ENCODE measurements at places on chromosomes 1 and 21.

DNA sequence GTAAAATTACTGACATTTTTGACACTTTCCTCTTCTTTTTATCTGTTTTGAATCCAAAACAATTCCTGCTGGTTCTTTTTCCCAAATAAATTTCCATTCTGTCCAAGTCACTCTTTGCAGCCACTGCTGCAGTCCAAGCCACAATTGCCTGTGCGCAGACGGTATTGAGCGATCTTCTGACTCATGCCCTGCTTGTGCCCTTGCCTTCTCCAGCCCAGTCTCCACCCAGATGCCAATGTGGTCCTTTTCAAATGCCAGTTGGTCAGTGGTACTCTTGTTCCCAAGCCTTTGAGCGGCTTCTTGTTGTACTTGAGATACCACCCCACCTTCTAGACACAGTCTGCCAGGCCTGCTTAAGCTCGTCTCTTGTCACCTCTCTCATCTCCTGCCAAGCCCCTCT lies 78.9 kb downstream of the CAMTA1 start:
- DNase-seq = no peak

GRCh38 chr1:248862695-248862997 lies 3.8 kb upstream of the ZNF692 start:
- DNase-seq = no peak

- DNase-seq = no peak
These were observed 28.5 kb upstream of the FGGY start for GRCh38 chr1:59268406-59268805.

DNA sequence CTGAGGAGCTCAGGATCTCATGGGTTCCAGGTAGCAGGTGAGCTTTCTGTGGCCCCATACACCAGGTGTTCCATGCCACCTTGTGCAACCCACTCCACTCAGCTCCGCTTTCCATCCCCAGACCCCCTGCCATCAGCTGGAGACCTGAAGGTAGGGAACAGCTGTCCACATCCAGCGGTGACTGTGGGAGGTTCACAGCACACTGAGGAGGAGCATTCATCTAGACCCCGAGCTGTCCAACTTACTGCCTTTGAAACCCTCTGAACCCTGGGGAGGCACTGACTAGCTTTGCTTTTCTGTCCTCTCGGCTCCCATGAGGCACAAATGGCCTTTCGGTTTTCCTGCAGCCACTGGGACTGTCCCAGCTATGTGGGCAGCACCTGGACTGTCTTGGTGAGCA lies 27.9 kb upstream of the ABCG1 start:
- DNase-seq = no peak

GRCh38 chr1:108712606-108713150 lies at the start of gene FNDC7:
FNDC7 (plus strand) TSS chr1:108712908; CDS start chr1:108712934, 26 bp downstream.
- DNase-seq = no peak

DNA sequence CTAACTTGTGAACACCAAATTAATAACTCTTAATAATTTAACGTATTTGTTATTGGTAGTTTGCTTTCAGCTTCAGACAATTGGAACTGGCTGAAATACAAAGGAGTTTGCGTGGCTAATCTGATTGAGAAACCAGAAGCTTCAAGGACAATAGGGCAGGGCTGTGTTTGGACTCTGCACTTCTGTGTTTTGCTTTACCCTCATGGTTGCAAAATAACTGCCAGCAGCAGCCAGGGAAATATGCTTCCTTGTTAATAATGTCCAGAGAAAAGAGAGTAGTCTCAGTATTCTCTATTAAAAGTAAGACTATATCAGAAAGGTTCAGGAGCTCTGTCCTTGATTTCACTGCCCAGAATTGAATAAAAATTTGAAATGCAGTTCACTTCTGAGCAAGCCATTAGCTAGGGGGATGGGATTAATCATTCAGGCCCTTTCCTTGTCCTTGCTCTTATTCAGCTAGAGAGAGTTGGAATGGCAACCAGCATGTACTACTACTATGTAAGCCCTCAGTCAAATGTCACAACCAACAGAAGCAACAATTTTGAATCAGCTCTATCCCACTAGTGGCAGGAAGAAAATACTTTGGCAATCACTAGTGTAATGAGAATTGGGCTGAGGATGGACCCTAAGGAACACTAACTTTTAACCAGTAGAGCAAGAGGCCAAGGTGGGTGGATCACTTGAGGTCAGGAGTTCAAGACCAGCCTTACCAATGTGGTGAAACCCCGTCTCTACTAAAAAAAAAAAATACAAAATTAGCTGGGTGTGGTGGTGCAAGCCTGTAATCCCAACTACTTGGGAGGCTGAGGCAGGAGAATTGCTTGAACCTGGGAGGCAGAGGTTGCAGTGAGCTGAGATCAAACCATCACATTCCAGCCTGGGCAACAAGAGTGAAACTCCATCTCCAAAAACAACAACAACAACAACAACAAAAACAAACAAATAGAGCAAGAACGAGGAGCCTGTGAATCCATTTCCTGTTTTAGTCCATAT lies 76.8 kb downstream of the POU2F1 start:
- no peak for DNase-seq

- no peak for DNase-seq
These were observed 83.2 kb upstream of the PPM1J start for GRCh38 chr1:112798292-112798691.

DNA sequence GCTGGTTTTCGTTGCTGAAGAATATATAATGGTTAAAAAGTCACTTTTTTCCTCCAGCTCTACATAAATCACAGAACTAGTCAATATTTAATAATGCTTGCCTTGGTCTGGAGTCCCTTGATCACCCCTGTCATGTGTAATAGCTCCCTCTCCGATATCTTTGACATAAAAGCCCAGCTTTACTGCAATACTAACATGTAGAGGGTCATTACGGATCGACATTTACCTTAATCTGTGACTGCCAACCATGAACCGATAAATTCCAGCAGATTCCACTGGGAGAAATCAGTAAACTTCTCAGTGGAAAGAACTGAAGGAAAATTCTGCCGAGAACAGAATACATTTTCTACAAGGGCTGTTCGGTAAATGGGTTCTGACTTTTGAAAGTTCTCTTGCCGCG lies 396.5 kb downstream of the KCTD3 start:
- DNase-seq = no peak

DNA sequence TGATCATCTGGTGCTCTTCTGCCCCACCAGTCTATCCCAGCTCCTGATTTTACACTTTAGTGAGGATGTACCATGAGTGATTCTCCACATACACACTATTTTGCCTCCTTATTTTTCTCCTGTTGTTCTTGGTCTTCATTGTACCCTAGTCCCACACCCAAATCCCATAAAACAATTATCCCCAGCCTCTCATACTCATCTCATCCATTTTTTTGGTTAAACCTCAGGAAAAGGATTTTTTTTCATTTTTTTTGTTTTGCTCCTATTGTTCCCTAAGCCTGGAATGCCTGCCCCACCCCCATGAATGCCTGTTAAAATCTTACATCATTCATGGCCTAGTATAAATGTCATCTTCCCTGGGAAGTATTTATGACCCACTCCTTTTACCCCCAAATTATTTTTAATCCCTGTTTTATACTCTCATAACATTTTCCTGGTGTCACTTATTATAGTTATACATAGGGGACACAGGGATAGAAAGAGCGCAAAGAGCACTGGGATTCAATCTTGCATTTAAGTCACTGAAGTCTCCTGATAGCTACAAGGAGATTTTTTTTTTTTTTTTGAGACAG lies 4.9 kb upstream of the LINGO4 start:
- DNase-seq = no peak

GRCh38 chr1:85884372-85885035 lies 176.3 kb upstream of the ZNHIT6 start:
- no peak for DNase-seq

GRCh38 chr1:6370006-6370405 lies 23.6 kb downstream of the ACOT7 start:
- DNase-seq = no peak

- no peak for DNase-seq
These were observed 97.6 kb downstream of the NOS1AP start for GRCh38 chr1:162166917-162167615.

GRCh38 chr21:45088729-45089128 lies 14.3 kb downstream of the ADARB1 start:
- DNase-seq = no peak

GRCh38 chr1:84504580-84505492 lies 1.4 kb upstream of the SPATA1 start:
- DNase-seq = no peak

- DNase-seq = no peak
These were observed 8.6 kb downstream of the JAM2 start for GRCh38 chr21:25647647-25648046.

GRCh38 chr1:4584449-4584848 lies 70.0 kb upstream of the AJAP1 start:
- DNase-seq = no peak

DNA sequence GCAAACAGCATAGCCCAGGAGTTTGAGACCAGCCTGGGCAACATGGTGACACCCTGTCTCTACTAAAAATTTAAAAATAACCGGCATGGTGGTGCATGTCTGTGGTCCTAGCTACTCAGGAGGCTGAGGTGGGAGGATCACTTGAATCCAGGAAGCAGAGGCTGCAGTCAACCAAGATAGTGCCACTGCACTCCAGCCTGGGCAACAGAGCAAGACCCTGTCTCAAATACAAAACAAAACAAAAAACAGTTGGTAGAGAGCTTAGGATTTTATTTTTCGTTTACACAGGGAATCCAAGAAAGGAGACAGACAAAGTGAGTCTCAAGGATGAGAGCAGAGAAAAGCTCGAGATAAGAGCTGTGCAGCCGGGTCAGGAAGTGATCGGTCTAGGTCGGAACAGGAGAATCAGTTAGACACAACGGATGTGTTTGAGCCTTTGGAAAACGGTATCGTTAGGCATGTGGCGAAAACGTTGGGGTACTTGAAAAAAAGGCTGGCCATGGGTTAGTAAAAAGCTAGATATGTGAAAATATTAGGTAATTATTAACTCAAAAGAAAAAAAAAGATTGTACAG lies 1.7 kb upstream of the MIB2 start:
- DNase-seq = no peak

GRCh38 chr21:42040411-42041180 lies 30.4 kb upstream of the ZBTB21 start:
- no peak for DNase-seq

- no peak for DNase-seq
These were observed 439.3 kb downstream of the USP25 start for GRCh38 chr21:16169102-16169511.

- no peak for DNase-seq
These were observed 10.2 kb upstream of the DMRTB1 start for GRCh38 chr1:53449021-53449420.

GRCh38 chr1:219958875-219959417 lies 30.6 kb upstream of the SLC30A10 start:
- no peak for DNase-seq

DNA sequence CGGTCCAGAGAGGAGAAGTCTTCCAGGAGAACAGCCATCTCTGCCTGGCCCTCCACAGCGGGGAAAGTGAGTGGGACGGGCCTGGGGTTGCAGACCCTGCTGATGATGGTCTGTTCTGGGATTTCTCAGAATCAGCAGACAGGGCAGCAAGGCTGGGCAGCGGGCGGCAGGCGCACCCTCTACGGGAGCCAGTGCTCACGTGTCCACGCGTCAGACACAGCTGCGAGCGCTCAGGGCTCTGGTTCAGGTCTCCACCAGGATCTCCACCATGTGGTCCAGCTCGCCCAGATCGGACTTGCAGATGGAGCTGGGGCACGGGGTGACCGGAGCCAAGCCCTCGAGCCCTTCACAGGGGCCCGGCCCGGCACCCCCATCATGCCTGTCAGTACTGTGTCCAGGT lies 5.5 kb downstream of the CLCA4 start:
- DNase-seq = no peak

DNA sequence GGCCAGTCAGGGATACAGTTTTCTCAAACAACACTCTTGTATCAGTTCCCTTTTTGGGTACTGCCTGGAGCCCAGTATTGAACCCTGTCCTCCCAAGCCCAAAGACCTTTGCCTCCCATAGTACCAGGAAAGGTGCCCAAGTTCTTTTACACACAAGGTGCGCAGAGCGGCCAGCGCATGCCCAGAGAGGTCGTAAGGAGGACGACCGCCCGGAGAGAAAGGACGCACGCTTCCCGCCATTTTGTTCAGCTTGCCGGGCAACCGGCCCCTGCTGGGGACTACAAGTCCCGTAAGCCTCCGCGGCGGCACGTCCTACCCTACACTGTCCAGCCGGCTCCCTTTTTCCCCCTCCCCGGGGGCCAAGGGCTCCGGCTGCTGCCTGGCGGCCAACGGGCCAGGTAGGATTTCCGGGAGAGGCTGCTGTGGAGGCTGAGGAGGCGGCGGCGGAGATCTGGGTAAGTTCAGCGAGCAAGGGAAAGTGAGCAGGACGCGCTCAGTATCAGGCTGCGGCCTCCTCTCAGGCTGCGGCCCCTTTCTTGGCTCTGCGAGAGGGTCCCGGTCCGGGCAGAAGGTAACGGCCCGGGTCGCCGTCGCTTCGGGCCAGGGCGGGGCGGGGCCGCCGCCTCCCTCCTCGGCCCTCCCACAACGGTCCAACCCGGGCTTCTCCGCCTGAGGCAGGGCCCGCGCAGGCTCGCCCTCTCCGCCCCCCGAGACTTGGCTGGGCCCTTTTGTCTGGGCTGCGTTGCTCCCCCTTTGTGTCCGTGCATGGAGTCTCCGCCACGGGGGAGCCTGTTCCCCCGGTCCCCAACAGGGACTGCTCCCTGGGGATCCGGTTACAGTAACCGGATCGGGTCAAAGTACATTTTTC lies at the start of gene PHACTR4:
TSS of gene PHACTR4 (plus strand) at position 370 of the 868 bp plus-strand sequence. CDS start 37,708 bp downstream, outside the sequence.
- peak; percentile 52 for DNase-seq

DNA sequence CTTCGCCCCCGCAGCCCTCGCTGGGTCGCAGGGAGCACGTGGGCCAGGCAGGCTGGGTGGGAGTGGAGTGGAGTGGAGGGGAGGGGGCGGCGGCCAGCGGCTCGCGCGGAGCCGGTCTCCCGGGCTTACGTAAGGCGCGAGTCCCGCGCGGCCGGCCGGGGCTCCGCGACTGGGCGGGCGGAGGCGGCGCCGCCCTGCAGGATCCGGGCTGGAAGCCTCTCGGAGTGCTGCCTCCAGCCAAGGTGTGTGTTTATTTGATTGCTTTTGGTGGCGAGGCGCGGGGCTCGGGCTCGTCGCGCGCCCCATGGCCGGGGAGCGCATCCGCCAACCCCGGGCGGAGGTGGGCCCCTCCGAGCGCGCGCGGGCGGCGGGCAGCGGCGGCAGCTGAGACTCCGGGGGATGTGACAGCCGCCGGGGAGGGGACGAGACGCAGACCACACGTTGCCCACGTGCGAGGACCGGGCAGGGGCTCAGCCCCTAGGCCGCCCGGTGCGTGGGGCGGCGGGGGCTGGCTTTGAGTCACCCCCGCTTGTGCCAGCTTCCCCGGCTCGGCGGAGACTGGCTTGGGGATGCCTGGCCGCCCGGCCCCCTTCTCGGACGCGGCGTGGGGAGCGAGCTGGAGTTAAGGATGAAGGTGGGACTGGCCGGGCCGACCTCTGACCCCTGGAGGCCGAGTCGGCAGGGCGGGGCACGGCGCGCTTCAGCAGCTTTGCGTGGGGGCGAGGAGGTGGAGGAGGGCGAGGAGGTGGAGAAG lies 402 bp upstream of the AK4 start:
- no peak for DNase-seq

- DNase-seq = no peak
These were observed 38.8 kb upstream of the CLCA4 start for GRCh38 chr1:86507935-86508582.

GRCh38 chr21:34715518-34715917 lies 46.7 kb downstream of the CLIC6 start:
- no peak for DNase-seq
